ENCODE measurements at places on chromosomes 11 and 22.

DNA sequence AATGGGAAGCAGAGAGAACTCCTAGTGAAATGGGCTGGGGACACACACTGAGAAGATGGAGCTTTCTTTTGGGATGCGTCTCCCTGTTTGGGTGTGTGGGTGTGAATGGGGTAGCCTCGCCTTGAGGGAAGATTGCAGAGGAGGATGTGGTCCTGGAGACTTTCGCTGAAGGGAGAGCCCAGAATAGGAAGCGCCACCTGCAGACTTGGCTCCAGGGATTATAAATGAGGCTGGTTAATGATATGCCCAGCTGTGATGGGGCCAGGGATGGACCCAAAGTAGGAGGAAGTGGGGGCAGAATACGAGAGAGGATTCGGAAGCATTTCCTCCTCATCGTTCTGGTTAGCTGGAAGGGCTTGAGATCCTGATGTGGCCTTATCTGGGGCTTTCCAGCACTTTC lies 13.7 kb downstream of the RELT start:
- no peak for DNase-seq

DNA sequence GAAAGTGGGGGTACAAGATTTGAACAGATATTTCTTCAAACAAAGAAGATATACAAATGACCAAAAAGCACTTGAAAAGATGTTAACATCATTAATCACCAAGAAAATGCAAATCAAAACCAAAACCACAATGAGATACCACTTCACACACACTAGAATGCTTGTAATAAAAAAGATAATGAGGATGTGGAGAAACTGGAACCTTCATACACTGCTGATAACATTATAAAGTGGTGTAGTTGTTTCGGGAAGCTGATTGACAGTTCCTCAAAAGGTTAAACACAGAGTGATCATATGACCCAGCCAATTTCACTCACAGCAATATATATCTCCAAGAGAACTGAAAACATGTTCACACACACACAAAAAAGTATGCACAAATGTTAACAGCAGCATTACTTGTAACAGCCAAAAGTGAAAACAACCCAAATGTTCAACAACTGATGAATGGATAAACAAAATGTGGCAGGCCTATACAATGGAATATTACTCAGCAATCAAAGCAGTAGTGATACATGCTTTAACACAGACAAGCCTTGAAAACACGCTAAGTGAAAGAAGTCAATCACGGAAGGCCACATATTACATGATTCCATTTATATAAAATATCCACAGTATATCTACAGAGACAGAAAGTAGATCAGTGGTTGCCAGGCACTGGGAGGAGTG lies 15.1 kb downstream of the PITPNB start:
- no peak for DNase-seq

GRCh38 chr11:65448074-65448417 lies 25.4 kb downstream of the NEAT1 start:
- DNase-seq, result no peak

DNA sequence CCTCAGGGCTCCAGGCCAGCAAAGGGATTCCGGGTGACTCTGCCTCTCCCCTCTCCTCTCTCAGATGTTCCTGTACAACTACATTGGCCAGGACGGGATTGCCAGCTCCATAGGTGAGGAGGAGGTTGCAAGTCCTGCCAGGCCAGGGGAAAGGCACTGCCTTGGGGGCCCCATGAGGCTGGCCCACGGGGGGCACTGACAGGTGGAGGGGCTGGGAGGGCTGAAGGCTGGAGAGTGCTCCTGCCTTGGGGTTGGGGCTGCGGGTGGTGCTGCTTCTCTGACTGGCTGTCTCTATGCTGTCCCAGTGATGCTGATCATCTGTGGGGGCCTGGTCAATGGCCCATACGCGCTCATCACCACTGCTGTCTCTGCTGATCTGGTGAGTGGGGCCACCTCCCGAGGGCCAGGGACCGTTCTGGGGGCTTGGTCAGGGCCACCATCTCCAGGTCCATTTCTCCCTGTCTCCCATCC lies 21.7 kb downstream of the SLC37A2 start:
- DNase-seq, result no peak

GRCh38 chr11:72821221-72821919 lies 7.2 kb downstream of the ATG16L2 start:
- DNase-seq, result no peak

DNA sequence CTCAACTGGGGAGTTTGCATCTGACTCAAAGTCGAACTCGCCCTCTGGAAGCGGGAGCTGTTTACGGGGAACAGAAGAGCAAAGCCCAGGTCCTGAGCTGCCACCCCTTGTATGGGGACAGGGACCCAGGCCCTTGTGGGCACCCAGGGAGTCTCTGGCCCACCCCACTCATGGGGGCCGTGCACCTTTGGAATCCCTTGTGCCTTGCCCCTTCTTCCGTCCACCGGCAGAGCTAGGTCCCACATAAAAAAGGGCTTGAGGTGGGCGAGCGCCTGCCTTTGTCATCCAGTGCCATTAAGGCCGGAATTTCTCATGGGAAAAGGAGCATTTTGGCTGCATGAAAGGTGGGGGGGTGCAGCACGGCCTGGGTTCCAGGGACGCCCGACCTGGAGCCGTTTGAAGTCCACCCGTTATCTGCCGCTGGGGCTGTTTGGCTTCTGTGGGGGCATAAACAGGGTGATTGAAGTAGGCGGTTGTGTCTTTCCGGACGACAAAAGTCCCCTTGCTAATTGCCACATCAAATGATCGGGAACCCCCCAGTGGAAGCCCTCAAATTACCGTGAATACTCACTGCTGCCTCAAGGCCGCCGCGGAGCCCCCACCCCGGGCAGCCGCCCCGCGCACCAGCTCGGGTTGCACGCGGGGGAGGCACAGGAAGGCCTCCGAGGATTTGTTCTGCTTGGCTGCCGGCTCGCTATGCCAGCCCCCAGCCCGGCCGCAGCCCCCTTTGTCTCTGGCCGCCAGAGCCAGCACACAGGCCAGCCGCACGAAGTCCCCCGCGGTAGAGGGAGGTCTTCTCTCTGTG lies 49.0 kb upstream of the FGF3 start:
- no peak for DNase-seq

All from RKO (cell line).